ENCODE measurements at places on chromosomes 12 and 14.

DNA sequence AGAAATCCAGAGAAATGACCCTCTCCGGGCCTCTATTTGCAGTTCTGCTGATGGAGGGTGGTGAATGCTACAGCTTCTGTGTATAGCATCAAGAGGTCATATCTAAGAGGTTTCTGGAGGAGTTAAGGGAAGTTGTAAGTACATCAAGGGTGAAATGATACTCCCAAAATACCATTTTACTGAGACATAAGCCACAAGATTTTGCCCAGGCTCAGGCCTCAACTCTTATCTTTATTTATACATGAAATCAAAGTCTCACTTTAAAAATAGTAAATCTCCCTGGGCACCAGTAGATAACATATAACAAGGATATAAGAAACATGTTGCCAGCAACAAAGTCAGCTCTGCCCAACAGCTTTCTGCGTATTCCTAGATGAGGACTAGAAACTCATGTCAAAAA is 40.4 kb downstream of the NIN start:
- no peak for DNase-seq
- H3K27ac ChIP-seq = no peak overlapping the region
- H3K27me3 ChIP-seq = no peaks in the 10 kb centered on the region
- peaks cover 8% of the 10 kb centered on the region for H3K4me1 ChIP-seq
- H3K36me3 ChIP-seq = peaks cover 37% of the 10 kb centered on the region
- no peak overlapping the region for H3K4me3 ChIP-seq

- H3K4me3 ChIP-seq = no peak overlapping the region
- H3K36me3 ChIP-seq = no peaks in the 10 kb centered on the region
- no peaks in the 10 kb centered on the region for H3K27me3 ChIP-seq
- H3K4me1 ChIP-seq = peaks cover 32% of the 10 kb centered on the region
Observed at GRCh38 chr14:92427096-92427495, 86.5 kb upstream of the RIN3 start.

DNA sequence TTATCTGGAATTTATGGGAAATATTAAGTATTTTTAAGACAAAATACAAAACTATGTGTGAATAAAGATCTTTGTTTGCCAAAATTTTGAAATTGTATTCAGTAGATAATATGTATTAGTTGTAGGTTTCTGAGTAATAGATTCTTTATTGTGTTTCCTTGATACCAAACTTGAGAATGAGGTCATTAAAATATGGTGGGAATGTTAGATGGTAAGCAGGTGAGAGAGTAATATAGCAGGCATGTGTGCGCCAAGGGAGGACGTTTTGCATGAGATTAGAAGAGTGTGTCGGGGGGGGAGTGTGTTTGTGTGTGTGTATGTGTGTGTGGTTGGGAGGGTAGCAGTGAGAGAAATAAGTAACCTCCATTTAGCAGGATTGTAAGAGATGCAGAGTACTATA is 376.5 kb downstream of the NPAS3 start:
- no peak overlapping the region for H3K4me3 ChIP-seq
- DNase-seq = no peak
- H3K27me3 ChIP-seq = no peaks in the 10 kb centered on the region

GRCh38 chr14:105489542-105490266 is 1.3 kb upstream of the TEDC1 start:
- H3K36me3 ChIP-seq = peaks cover 7% of the 10 kb centered on the region
- peak; percentile 96 for DNase-seq
- H3K27ac ChIP-seq = peak overlapping the region; percentile 89
- peak overlapping the region; percentile 60 for H3K4me3 ChIP-seq
- H3K4me1 ChIP-seq = peaks cover 57% of the 10 kb centered on the region
- peaks cover 25% of the 10 kb centered on the region for H3K27me3 ChIP-seq

GRCh38 chr12:116303929-116304328 is 26.4 kb upstream of the MED13L start:
- H3K36me3 ChIP-seq = no peaks in the 10 kb centered on the region
- DNase-seq = peak; percentile 54
- no peaks in the 10 kb centered on the region for H3K27me3 ChIP-seq
- no peak overlapping the region for H3K4me3 ChIP-seq

- DNase-seq = peak; percentile 95
- H3K4me1 ChIP-seq = peaks cover 29% of the 10 kb centered on the region
- H3K27me3 ChIP-seq = peaks cover 36% of the 10 kb centered on the region
Observed at GRCh38 chr12:54216797-54217661, 28.2 kb upstream of the SMUG1 start.

- DNase-seq = peak; percentile 86
- H3K4me3 ChIP-seq = no peak overlapping the region
- peak overlapping the region; percentile 56 for H3K27ac ChIP-seq
- no peaks in the 10 kb centered on the region for H3K4me1 ChIP-seq
Observed at GRCh38 chr12:102509123-102509626, 28.8 kb upstream of the IGF1 start.

GRCh38 chr14:33796356-33796755 is 154.5 kb downstream of the EGLN3 start:
- H3K4me3 ChIP-seq = no peak overlapping the region
- DNase-seq = no peak
- H3K27ac ChIP-seq = no peak overlapping the region
- peaks cover 10% of the 10 kb centered on the region for H3K4me1 ChIP-seq
- peaks cover 4% of the 10 kb centered on the region for H3K36me3 ChIP-seq

GRCh38 chr12:72498354-72498753 is 226.2 kb downstream of the TRHDE start:
- no peaks in the 10 kb centered on the region for H3K4me1 ChIP-seq
- no peak overlapping the region for H3K4me3 ChIP-seq
- DNase-seq = peak; percentile 59
- no peaks in the 10 kb centered on the region for H3K36me3 ChIP-seq

GRCh38 chr12:30515351-30515750 is 180.3 kb downstream of the IPO8 start:
- peak; percentile 51 for DNase-seq
- H3K27ac ChIP-seq = no peak overlapping the region
- H3K36me3 ChIP-seq = no peaks in the 10 kb centered on the region
- H3K27me3 ChIP-seq = no peaks in the 10 kb centered on the region
- H3K4me1 ChIP-seq = no peaks in the 10 kb centered on the region

GRCh38 chr14:29788093-29788492 is 139.6 kb downstream of the PRKD1 start:
- no peaks in the 10 kb centered on the region for H3K27me3 ChIP-seq
- no peak for DNase-seq
- H3K27ac ChIP-seq = no peak overlapping the region
- no peaks in the 10 kb centered on the region for H3K4me1 ChIP-seq

DNA sequence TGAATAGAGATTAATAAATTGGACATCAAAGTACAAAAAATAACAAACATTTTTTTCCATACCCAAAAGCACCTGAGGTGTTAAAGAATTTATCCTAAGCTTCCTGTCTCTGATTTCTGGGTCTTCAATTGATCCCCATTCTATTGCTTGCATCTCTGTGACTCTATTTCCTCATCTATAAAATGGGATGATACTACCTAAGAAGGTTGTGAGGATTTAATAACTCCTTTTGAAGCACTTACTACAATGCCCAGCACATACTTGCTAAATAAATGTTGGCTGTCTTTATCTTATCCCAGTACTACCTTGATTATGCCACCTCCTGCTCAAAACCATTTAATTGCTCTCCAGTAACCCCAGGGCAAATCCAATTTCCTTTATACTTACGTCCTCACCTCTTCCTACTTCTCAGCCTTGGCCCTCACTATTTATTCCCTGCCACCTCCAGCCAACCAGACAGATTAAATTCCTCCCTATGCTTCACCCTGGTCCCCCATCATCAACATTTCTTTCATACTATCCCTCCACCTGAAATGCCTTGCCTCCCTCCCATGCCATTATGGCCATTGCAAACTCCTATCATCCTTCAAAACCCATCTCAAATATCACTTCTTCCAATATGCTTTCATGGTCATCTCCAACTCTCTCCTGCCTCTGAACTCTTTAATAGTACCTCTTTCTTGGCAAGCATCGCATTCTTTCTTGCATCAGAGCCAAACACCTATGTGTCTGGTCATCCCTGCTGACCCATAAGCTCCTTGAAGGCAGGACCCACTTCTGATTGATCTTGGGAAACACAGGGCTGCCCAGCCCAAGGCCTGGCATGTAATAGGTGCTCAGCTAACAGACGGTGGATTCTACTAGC is 7.9 kb upstream of the ASIC1 start:
- DNase-seq = no peak
- H3K27me3 ChIP-seq = peaks cover 31% of the 10 kb centered on the region
- H3K4me1 ChIP-seq = peaks cover 9% of the 10 kb centered on the region
- H3K27ac ChIP-seq = no peak overlapping the region

DNA sequence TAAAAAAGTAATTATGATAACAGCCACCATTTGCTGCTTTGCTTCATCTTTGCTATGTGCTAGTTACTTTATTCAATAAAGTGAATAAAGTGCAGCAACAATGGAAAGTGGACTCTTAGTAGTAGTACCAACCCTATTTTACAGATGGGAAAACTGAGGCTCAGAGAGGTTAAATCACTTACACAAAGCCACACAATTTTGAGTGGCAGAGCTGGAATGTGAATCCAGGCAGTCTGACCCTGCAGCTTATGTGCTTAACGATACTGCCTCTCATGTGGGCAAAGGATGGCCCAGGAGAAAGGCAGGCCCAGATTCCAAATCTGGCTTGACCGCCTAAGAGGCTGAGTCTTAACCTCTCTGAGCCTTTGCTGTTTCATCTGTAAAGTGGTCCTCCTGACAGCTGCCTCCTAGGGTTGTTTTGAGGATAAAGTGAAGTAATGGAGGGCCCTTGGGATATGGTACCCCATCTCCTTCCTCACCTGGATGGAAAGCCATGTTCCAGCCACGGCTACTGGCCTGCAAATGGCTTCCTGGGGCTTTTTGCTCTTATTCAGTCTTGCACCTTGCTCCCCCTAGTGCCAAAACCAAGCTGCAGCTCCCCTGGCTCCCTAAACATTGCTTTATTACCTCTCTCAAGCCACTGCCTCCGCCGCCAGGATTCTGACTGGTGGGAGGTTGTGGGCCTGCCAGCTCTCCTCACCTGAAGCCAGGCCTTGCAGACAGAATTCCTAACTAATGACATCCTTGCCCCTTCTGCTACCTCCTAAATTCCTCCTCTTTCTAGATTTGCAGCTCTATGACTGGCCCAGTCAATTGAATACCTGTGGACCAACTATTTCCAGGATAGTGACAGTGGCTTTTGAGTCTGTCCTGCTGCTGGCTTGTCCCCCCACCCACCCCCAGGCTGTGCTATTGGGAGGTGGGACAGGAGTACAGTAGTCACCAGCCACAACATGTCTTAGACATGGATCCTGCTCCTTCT is 283.3 kb upstream of the PWP1 start:
- no peak overlapping the region for H3K27ac ChIP-seq
- H3K36me3 ChIP-seq = no peaks in the 10 kb centered on the region
- H3K4me1 ChIP-seq = no peaks in the 10 kb centered on the region
- peak; percentile 42 for DNase-seq
- no peak overlapping the region for H3K4me3 ChIP-seq

GRCh38 chr12:49264466-49264872 is 413 bp upstream of the TUBA1C start:
- peak overlapping the region; percentile 90 for H3K4me3 ChIP-seq
- H3K27ac ChIP-seq = peak overlapping the region; percentile 72
- peaks cover 6% of the 10 kb centered on the region for H3K36me3 ChIP-seq

DNA sequence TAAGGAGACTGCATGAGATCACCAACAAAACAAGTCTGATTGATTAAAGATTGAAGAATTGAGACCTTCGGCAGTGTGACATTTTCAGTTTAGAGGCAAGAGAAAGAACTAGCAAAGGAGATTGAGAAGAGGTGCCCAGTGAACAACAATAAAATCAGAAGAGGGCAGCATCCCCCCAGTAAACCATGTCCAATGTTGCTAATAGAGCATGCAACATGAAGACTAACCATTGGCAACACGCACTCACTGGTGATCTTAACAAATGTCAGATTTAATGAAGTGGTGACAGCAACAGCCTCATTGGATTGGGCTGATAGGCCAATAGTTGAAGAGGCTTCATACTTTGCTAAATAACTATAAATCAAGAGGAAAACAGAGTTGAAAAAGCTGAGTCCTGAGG is 20.7 kb upstream of the TAS2R14 start:
- no peaks in the 10 kb centered on the region for H3K36me3 ChIP-seq
- DNase-seq = no peak
- no peaks in the 10 kb centered on the region for H3K27me3 ChIP-seq
- H3K4me1 ChIP-seq = no peaks in the 10 kb centered on the region

DNA sequence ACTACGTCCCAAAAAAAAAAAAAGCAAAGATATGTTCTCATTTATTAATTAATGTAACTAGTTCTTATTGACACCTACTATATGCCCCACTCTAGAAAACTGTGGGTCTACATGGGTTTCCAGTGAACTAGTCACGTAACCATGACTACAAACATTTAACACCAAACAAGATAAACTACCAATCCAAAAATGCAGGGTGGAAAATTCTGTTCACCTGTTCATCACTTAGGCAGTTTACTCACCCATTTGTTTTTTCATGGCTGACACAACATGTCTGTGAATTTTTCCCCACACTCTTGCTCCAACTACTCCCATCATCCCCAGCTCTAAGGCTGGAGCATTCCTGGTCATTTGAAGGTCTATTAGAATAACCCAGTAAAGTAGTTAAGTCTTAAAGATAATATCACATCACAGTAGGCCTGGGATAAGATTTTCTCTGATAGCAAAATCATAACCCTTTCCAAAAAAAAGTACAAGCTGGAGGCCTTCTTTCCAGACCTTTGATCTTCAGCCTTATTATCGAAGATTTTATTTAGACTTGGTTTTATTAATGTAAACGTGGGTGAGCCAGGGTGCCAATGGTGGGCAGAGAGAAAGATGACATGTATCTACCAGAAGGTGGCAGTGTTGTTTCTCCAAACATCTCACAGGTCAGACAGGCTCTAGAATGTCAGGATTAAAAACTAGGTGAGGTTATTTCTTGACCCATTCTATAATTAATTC is 61.6 kb upstream of the DAAM1 start:
- H3K4me1 ChIP-seq = no peaks in the 10 kb centered on the region
- H3K4me3 ChIP-seq = no peak overlapping the region
- DNase-seq = peak; percentile 72
- H3K27me3 ChIP-seq = no peaks in the 10 kb centered on the region
- no peaks in the 10 kb centered on the region for H3K36me3 ChIP-seq

GRCh38 chr14:71430678-71431376 is 501.4 kb upstream of the RGS6 start:
- H3K4me3 ChIP-seq = no peak overlapping the region
- no peaks in the 10 kb centered on the region for H3K27me3 ChIP-seq
- H3K4me1 ChIP-seq = no peaks in the 10 kb centered on the region
- no peak overlapping the region for H3K27ac ChIP-seq
- H3K36me3 ChIP-seq = no peaks in the 10 kb centered on the region
- DNase-seq = no peak

DNA sequence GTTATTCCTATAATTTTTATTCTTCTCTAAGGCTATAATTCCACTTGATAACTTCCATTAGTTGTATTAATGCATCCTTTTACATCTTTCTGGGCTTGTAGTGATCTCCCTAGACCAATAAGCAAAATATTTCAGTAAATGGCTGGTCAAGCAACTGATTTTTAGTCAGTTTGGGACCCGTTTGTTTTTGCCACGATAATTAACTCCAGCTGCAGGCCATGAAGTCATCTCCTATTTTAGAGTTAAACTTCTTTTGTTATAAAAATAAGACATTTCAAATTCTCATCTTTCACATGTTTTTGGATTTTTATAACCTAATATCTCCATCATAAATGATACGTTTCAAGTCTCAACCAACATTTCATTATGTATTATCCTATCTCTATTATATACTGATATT is 49.4 kb downstream of the MAGOHB start:
- no peaks in the 10 kb centered on the region for H3K4me1 ChIP-seq
- no peaks in the 10 kb centered on the region for H3K27me3 ChIP-seq
- H3K27ac ChIP-seq = no peak overlapping the region
- H3K4me3 ChIP-seq = no peak overlapping the region
- H3K36me3 ChIP-seq = no peaks in the 10 kb centered on the region

Measured in muscle of leg (tissue), 16 donors.